ENCODE measurements at places on chromosomes 16 and 17. TPM values are rescaled to one million over a fixed set of nuclear protein-coding genes. Genes with fewer than 3 reads are reported as not detected.

Gene CDH1
- total RNA-seq, result 149 TPM

Gene SBK1
- total RNA-seq, result 2.5 TPM

Gene RRAD
- 90.9 TPM for total RNA-seq

Gene PTGES3L
- 0.85 TPM for total RNA-seq

Gene ZP2
- not detected for total RNA-seq

Gene CEMP1
- total RNA-seq, result 0.54 TPM

GRCh38 chr16:81609323-81609892, 164.8 kb downstream of the CMIP start:
- peaks cover 3% of the 10 kb centered on the region for H3K36me3 ChIP-seq
- H3K4me1 ChIP-seq, result peaks cover 8% of the 10 kb centered on the region
- H3K27me3 ChIP-seq, result no peaks in the 10 kb centered on the region

DNA sequence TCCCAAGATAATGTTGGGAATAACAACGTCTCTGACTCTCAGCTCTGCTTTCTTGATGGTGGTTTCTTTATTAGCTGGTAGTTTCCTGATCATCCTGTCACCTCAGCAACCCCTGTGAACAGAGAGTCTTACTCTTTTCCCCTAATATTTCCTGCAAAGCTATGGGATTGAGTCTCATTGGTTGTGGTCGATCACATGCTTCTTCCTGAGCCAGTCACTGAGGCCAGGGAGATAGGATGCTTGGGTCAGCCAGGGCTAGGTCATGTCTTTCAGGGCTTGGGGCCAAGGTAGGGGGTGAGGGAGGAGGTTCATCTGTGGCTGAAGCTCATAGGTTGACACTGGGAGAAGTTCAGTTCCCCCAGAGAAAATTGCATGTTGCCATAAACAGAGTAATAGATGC, 114.3 kb downstream of the ABCC1 start:
- no peaks in the 10 kb centered on the region for H3K36me3 ChIP-seq
- H3K27me3 ChIP-seq, result no peaks in the 10 kb centered on the region
- H3K27ac ChIP-seq, result no peak overlapping the region
- no peak overlapping the region for H3K4me3 ChIP-seq
- no peaks in the 10 kb centered on the region for H3K4me1 ChIP-seq
- no peak for DNase-seq

DNA sequence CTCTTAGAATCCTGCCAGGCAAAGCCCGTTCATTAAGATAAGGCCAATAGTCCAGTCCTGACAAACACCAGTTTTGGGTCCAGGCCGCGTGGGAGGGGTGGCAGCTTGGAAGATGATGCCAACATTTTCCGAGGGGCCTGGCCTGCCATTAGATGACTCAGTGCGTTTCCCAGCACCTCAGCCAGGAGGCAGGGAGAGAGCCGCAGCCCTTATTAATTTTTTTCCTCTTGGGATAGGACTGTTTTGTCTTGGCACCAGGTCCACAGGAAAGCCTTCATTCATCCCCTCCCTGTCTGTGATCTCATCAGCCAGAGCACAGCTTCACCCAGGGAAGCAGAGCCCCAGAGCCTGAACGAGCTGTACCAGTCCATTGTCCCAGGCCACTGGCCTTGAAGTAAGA, 4.7 kb upstream of the NDEL1 start:
- no peaks in the 10 kb centered on the region for H3K36me3 ChIP-seq
- H3K27ac ChIP-seq, result no peak overlapping the region
- DNase-seq, result no peak
- H3K27me3 ChIP-seq, result no peaks in the 10 kb centered on the region
- H3K4me1 ChIP-seq, result no peaks in the 10 kb centered on the region

DNA sequence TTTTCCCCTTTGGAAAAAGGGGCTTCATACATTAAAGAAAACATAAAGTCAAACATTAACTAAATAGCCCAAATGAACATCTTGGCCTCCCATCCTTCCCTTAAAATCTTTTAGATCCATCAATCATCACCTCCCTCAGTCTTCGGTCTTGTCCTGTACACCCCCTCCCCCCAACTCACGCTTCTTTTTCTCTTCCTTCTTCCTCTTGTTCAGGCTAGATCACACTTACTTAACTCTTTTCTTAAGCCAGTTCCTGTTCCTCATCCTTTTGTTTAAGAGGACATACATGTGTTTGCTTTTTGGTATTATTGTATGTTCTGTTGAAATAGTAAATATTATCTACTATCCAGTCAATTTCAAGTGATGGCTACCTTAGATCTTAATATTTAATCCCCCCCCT, 5.5 kb downstream of the MFSD6L start:
- no peaks in the 10 kb centered on the region for H3K36me3 ChIP-seq
- DNase-seq, result no peak
- H3K4me3 ChIP-seq, result no peak overlapping the region
- H3K27me3 ChIP-seq, result no peaks in the 10 kb centered on the region
- peaks cover 4% of the 10 kb centered on the region for H3K4me1 ChIP-seq
- H3K27ac ChIP-seq, result peak overlapping the region; percentile 17

DNA sequence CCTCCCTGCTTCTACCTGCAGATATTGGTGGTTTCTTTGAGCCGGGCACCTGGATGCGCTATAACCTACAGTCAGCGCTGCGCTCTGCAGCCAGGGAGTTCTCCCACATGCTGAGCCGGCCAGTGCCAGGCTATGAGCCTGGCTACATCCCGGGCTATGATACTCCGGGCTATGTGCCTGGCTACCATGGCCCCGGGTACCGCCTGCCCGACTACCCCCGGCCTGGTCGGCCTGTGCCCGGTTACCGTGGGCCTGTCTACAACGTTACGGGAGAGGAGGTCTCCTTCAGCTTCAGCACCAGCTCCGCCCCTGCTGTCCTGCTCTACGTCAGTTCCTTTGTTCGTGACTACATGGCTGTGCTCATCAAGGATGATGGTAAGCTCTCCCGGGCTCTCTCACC, 13.2 kb downstream of the CNTNAP1 start:
- no peaks in the 10 kb centered on the region for H3K4me1 ChIP-seq
- DNase-seq, result no peak
- no peaks in the 10 kb centered on the region for H3K27me3 ChIP-seq
- H3K36me3 ChIP-seq, result no peaks in the 10 kb centered on the region
- no peak overlapping the region for H3K27ac ChIP-seq

- no peak overlapping the region for H3K4me3 ChIP-seq
- H3K27ac ChIP-seq, result no peak overlapping the region
- DNase-seq, result no peak
- no peaks in the 10 kb centered on the region for H3K27me3 ChIP-seq
- no peaks in the 10 kb centered on the region for H3K4me1 ChIP-seq
Observed at GRCh38 chr17:44335968-44336367, 9.1 kb upstream of the GRN start.

DNA sequence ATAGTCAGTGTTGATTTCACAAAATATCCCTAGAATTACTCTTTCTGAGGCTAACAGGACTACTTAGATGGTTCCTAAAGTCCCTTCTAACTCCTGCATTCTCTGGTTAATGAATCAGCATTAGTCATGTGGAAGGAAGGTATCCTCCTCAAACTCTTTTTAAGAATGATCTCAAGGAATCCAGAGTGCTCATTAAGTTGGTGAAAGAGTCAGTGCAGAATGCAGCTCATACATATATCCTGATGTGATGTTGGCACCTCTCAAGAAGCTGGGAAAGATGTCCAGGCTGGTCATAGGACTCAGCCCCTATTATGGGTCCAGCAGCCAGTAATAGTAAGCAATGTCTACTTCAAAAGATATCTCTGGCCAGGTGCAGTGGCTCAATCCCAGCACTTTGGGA, 65.5 kb downstream of the PIGL start:
- no peaks in the 10 kb centered on the region for H3K27me3 ChIP-seq
- H3K4me1 ChIP-seq, result peaks cover 12% of the 10 kb centered on the region
- H3K4me3 ChIP-seq, result no peak overlapping the region
- H3K27ac ChIP-seq, result no peak overlapping the region
- DNase-seq, result no peak

DNA sequence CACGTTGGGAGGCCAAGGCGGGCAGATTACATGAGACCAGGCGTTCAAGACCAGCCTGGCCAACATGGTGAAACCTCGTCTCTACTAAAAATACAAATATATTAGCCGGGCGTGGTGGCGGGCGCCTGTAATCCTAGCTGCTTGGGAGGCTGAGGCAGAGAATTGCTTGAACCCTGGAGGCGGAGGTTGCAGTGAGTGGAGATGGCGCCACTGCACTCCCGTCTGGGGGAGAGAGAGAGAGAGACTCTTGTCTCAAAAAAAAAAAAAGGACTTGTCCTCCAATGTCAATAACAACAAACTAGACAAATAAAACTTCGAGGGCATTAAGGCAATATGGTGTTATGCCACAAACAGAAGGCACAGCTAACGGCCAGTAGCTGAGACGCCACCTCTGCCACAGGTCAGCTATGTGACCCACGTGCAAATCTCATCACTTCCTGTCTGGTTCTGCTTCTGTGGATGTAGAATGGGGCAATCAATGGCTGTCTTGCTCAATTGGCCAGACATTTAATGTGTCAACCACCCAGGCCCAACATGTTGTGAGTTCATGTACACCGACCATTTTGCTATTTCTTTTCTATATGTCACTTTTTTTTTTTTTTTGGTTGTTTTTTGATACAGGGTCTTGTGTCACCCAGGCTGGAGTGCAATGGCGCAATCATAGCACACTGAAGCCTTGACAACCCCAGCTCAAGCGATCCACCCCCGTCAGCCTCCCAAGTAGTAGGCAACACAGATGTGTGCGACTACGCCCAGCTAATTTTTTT, 834 bp upstream of the TXNDC11 start:
- H3K27me3 ChIP-seq, result no peaks in the 10 kb centered on the region
- peak overlapping the region; percentile 94 for H3K27ac ChIP-seq
- H3K4me1 ChIP-seq, result peaks cover 3% of the 10 kb centered on the region
- DNase-seq, result no peak
- no peaks in the 10 kb centered on the region for H3K36me3 ChIP-seq

- no peaks in the 10 kb centered on the region for H3K4me1 ChIP-seq
- no peak for DNase-seq
- no peak overlapping the region for H3K4me3 ChIP-seq
Observed at GRCh38 chr17:47165137-47165536, 24.0 kb downstream of the CDC27 start.
